Coronary artery (tissue), 2 donors: ENCODE measurements at places on chromosomes 16 and 17.
A peak's percentile ranks its signal among the peaks of the same experiment; 100 is the strongest.

DNA sequence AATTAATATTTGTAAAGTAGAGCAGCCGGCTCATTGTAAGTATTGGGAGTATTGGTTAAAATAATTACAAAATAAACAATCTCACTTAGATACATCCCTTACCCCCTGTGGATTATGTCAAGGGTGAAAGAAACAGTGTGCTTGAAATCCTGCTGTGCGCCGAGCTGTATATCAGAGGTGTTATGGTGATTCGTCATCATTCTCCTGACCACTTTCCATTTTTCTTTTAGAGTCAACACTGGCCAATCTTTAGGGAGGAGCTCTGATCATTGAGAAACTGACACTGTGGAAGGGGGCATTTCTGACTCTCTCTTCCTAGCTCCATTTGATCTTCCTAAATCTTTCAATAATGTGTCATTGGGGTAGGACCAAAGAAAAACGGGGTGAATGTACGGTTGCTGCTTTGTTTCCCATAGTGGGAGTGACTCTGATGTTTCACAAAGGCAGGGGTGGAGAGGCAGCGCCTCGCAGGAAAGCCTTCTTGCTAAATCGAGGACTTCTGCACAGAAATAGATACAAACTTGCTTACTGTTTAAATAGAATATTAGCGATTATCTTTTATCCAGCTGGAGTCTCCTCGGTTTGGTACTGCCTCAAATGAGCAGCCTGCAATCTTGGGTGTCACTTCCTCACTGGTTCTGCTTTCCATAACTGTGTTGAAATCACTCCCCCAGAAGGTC, 123.4 kb downstream of the PRKCB start:
- DNase-seq: peak; percentile 40

- DNase-seq: no peak
These were observed 3.5 kb upstream of the WFDC1 start for GRCh38 chr16:84291226-84291625.

- no peak for DNase-seq
These were observed 28.2 kb downstream of the USP31 start for GRCh38 chr16:23121024-23121423.

- DNase-seq: no peak
These were observed 9.1 kb downstream of the SLC4A1 start for GRCh38 chr17:44258811-44259351.

DNA sequence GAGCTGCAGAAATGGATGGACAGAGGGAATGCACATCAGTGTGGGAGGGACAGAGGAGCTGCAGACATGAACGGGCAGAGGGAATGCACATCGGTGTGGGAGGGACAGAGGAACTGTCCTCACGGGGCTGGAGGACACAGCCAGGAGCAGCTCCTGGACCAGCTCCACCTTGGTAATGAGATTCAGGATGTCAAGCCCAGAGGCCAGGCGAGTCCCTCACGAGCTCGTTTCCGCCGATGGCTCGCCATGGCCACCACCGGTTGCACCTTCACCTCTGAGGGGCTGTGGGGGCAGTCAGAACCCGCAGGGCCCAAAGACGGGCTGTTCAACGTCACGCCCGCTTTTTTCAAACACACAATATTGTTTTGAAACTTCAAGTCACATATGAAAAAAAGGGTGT, 56.2 kb downstream of the RPH3AL start:
- DNase-seq: no peak

GRCh38 chr17:56833057-56833808, 487 bp downstream of the C17orf67 start:
- peak; percentile 78 for DNase-seq

DNA sequence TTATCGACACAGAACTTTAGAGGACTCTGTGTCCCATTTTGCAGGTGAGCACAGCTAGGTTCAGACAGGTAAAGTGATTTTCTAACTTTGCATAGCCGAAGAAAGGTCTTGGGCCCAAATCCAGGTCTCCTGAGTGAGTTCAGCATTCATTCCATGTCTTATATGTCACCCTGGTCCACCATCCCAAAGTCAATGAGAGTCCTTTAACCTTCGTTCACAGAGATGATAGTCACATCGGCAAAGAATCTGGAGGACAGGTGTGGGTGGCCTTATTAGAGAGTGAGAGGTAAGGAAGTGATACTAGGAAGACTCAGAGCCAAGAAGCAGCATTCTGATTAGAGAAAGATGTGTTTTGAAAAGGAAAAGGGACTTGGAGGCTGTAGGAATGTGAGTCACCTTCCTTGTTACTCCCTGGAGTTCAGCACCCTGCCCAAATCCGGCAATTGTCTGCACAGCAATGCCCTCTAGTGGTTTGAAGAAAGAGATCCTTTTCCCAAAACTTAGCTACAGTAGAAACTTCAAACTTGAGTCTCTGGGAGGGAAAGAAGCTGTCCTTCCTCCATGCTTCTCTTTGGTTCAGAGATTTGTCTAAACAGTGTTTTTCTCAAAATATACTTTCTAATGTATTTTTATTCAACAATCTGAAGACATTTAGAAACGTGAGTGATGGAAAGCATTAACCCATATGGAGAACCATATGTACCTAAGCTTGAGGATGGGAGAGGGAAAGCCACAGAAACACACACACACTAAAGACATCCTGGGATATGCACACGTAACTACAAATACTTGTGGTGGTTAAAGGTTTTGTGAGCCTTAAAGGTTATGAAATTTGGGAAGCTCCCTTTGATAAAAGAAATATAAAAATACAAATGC, 96.4 kb upstream of the SHISA6 start:
- DNase-seq: no peak

DNA sequence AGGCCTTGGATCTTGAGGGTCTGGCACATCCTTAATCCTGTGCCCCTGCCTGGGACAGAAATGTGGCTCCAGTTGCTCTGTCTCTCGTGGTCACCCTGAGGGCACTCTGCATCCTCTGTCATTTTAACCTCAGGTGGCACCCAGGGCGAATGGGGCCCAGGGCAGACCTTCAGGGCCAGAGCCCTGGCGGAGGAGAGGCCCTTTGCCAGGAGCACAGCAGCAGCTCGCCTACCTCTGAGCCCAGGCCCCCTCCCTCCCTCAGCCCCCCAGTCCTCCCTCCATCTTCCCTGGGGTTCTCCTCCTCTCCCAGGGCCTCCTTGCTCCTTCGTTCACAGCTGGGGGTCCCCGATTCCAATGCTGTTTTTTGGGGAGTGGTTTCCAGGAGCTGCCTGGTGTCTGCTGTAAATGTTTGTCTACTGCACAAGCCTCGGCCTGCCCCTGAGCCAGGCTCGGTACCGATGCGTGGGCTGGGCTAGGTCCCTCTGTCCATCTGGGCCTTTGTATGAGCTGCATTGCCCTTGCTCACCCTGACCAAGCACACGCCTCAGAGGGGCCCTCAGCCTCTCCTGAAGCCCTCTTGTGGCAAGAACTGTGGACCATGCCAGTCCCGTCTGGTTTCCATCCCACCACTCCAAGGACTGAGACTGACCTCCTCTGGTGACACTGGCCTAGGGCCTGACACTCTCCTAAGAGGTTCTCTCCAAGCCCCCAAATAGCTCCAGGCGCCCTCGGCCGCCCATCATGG, 4.0 kb upstream of the ADGRG3 start:
- DNase-seq: no peak

- peak; percentile 47 for DNase-seq
These were observed 24.3 kb downstream of the WSB1 start for GRCh38 chr17:27318228-27318627.

- DNase-seq: no peak
These were observed 84.9 kb upstream of the CDC42EP4 start for GRCh38 chr17:73396431-73397277.

GRCh38 chr16:85796152-85796551, 3.2 kb downstream of the EMC8 start:
- DNase-seq: no peak

- DNase-seq: no peak
These were observed 16.0 kb downstream of the SLC5A10 start for GRCh38 chr17:18967916-18968315.

DNA sequence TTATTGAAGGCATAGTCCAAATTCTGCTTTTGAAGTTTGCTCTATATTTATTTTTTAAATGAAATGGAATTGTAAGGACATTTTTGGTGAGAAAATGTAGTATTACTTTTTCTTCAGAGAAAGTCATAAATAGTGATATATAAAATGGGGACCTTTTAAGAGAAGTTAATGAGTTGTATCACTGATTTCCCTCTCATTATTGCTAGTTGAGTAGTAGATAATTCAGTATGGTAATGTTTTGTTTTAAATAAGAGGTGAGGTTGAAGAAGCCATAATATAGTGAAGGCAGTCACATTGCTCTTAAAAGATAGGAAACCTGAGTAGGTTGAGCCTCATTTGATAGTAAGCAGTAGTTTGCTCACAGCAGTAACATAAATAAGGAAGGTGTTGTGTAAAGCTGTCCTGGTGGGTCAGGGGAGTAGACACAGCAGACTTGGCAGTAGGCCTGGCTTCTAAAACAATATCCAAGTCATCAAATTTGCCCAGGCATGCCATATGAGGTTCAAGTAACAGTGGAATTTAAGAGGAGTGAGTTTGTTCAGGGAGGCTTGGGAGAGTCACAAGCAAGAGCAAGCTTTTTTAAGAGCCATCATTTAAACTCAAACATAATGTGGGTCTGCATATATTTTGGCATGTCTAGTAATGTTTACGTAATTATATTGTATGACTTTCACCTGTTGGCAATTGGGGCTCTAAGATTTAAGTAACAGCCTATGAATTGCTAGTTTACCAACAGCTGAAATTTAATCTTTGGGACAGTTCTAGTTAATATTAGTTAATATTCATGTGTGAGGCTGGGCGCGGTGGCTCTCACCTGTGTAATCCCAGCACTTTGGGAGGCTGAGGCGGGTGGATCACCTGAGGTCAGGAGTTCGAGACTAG, 6.5 kb downstream of the NFATC3 start:
- no peak for DNase-seq

DNA sequence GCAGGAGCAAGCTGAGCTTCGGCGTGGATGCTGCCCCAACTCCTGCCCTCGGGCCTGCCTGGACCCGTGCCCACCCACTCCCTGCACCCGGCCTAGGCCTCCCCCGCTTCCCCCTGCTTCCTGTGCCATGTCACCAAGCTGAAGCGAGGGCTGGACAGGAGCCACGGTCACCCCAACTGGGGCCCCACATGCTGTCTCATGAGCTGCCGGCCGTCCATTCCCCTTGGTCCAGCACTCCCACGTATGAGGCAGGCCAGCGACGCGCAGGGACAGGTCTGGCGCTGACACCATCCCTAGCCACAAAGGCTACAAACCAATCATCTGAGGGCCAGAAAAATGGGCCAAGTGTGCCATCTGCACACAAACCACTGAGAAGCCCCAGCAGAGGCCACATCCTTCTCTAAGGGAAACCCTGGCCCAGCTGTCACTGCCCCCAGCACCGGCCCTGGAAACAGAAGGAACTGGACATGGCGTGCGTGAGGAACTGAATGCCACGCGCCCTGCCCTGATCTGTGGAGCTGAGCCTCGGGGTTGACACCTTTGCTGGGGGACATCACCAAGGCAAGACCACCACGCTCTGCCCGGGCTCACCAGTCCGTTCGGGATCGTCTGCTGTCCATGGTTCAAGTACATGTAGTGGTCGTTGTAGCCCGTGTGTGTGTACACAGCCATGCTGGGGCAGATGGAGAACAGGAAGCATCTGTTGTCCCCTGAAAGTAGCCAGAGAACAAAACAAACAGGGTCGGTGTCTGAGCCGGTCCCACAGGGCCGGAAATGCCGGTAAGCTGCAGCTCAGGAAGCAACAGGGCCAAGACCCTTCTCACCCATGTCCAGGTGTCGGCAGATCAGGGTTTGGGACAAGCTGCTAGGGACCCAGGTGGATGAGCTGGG, 22.2 kb downstream of the MEAK7 start:
- peak; percentile 55 for DNase-seq

GRCh38 chr17:33811984-33812577, 443.0 kb upstream of the CCL2 start:
- DNase-seq: no peak

DNA sequence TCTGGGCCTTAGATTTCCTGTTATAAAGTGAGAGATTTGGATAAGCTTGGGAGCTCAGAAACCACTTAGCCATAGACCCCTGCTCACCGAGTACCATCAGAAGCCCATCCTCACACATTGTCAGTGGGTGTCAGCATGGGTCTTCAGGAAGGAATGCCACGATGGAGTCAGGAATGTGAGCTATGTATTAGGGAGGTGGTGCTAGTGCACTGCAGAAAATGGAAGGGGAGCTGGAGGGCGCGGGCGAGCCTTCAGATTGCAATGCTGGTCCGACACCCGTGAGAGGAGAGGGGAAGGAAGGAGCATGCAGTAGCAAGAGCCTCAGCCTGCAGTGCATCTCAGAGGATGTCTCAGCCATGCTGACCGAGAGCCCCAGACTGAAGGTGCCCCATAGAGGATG, 294.5 kb downstream of the FOXL1 start:
- no peak for DNase-seq

DNA sequence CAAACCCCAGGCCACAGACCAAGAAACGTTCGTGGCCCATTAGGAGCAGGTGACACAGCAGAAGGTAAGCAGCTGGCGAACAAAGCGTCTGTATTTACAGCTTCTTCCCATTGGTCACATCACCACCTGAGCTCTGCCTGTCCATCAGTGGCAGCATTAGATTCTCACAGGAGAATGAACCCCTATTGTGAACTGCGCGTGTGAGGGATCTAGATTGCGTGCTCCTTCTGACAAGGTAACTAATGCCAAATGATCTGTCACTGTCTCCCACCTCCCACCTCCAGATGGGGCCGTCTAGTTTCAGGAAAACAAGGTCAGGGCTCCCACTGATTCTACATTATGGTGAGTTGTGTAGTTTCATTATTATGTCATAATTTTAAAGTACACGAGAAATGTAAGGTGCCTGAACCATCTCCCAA, 186.3 kb downstream of the CPPED1 start:
- peak; percentile 5 for DNase-seq

GRCh38 chr17:65154770-65155589, 17.8 kb downstream of the RGS9 start:
- DNase-seq: no peak

- no peak for DNase-seq
These were observed 40.6 kb downstream of the CCT6B start for GRCh38 chr17:34920676-34921075.

- DNase-seq: no peak
These were observed at the start of gene ALOXE3 for GRCh38 chr17:8117980-8118768. ALOXE3 (minus strand) TSS chr17:8118514; CDS start chr17:8117990, 524 bp downstream.

DNA sequence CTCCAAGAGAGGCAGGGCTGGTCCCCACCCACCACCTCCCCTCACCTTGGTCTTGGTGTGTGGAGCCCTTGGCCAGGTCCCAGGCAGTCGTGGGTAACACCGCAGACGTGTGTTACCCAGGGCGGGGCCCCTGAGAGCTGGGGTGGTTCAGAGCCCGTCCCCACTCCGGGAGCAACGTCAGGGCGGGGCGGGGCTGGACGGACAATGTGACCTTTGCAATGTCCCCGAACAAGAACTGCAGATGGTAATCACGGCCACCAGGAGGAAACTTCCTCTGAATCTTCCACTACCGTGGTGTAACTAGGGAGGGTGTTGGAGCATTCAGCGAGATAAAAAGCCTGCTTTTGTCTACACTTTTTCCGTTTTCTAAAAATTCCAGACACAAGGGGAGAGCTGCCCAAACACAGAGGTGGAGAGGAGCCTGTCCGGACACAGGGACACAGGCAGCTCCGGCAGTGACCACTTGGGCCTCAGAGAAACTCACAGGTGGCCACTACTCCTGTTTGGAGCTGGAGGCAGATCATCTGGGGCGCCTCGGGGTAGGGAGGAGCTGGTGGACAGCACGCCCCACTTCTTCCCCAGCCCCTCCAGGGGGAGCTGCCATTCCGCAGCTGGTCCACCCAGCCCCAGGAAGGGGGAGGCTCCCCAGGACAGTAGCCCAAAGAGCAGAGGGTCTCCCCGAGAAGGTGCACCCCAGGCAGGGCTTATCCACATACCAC, 14.2 kb upstream of the SLC38A10 start:
- DNase-seq: peak; percentile 85
